Stimulated activated CD8-positive, alpha-beta memory T cell treated with anti-CD3 and anti-CD28 coated beads, Interleukin-15, amount 100 ng/mL, for 48 hours (primary cell): ENCODE measurements at places on chromosomes 3 and 15.

DNA sequence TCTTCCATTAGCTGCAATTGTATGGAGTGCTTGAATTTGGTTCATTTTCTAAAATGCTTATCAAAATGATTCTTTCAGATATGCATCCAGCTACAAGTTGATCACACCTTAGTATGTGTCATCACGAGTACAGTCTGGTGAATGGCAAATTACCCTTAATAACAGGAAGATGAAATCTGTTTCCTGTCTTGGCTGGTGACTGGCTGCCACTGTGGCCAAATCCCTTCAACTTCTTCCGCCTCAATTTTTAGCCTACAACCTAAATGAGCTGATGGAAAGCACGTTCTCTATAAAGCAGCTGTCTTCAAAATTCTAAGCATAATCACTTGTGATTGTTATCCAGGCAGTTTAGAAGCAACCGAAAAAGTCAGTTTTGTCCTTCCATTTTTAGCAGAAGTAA is 387.1 kb upstream of the NECTIN3 start:
- no peak for DNase-seq

DNA sequence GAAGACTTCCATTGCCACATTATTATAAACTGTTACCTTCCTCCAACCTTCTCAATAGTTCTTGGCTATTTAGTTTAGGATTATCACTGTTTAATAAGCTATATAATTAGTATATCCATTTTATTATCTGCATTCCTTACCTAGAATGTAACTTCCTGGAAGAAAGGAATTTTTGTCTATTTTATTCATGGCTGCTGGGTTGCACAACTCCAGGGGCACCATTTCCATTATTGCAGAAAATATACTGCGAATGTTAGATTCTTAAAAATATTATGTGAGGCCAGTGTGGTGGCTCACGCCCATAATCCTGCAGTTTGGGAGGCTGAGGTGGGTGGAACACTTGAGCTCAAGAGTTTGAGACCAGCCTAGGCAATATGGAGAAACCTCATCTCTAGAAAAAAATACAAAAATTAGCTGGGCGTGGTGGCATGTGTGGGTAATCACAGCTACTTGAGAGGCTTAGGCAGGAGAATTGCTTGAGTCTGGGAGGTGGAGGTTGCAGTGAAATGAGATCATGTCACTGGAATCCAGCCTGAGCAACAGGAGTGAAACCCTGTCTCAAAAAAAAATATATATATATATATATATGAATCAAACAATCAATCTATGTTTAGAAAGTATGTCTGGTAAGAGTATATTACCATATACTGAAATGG is 19.9 kb downstream of the CLDN1 start:
- no peak for DNase-seq

DNA sequence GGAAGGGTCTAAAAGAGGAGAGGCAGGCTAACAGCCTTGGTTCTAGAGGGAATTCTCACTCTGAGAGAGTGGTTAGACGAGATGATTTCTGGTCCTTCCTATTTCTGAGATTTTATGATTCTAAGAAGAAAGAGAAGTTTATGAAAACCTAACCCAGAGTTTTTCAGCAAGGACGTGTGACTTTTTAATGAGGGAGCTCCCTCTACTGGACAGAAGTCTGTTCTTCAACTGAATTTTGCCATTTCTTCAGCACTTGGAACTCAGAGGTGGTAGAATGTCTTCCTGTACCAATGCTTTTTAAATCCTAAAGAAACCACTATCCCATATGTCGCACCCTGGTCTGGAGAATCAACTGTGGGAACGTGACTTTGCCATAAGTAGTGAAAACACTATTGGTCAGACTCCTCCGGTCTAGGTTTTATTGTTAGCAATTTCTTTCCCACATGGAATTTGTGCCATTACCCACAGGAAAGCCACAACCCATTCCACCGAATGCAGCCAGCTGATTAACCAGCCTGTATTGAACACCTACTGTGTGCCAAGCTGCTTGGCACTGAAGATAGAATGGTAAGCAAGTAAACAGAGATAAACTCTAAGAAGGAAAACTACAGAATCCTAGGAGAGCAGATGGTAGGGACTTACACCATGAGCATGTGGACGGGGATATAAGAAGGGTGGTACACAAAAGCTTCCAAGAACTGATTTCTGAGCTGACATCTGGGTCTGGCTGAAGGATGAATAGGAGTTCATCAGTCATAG is 199.5 kb upstream of the LMCD1 start:
- DNase-seq = no peak

- DNase-seq = no peak
Observed at GRCh38 chr3:163016251-163016650, 1519.6 kb downstream of the OTOL1 start.

GRCh38 chr15:78082106-78082742 is 4.7 kb upstream of the TBC1D2B start:
- no peak for DNase-seq

DNA sequence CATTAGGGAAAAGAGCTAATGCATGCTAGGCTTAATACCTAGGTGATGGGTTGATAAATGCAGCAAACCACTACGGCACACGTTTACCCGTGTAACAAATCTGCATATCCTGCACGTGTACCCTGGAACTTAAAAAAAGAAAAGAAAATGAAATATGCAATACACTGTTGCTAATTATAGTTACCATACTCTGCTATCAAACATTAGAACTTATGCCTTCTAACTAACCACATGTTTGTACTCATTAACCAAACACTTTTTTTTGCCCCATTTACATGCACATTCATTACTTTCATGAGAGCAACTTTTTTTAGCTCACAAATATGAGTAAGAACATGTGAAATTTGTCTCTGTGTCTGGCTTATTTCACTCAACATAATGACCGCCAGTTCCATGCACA is 253.1 kb downstream of the CGGBP1 start:
- no peak for DNase-seq

GRCh38 chr15:65132878-65133547 is 595 bp downstream of the PDCD7 start:
- peak; percentile 5 for DNase-seq

GRCh38 chr15:70156671-70157271 is 59.1 kb upstream of the TLE3 start:
- no peak for DNase-seq

GRCh38 chr15:63502843-63503738 is 1.3 kb upstream of the USP3 start:
- DNase-seq = peak; percentile 75

- DNase-seq = no peak
Observed at GRCh38 chr15:43329217-43329959, 985 bp downstream of the LCMT2 start.

- no peak for DNase-seq
Observed at GRCh38 chr3:184380627-184381260, 890 bp downstream of the CHRD start.

- no peak for DNase-seq
Observed at GRCh38 chr3:59153648-59154047, 103.8 kb upstream of the CFAP20DC start.

- DNase-seq = no peak
Observed at GRCh38 chr3:133487204-133487603, 86.3 kb upstream of the CDV3 start.

- no peak for DNase-seq
Observed at GRCh38 chr15:32866454-32867312, 148.9 kb downstream of the GREM1 start.

DNA sequence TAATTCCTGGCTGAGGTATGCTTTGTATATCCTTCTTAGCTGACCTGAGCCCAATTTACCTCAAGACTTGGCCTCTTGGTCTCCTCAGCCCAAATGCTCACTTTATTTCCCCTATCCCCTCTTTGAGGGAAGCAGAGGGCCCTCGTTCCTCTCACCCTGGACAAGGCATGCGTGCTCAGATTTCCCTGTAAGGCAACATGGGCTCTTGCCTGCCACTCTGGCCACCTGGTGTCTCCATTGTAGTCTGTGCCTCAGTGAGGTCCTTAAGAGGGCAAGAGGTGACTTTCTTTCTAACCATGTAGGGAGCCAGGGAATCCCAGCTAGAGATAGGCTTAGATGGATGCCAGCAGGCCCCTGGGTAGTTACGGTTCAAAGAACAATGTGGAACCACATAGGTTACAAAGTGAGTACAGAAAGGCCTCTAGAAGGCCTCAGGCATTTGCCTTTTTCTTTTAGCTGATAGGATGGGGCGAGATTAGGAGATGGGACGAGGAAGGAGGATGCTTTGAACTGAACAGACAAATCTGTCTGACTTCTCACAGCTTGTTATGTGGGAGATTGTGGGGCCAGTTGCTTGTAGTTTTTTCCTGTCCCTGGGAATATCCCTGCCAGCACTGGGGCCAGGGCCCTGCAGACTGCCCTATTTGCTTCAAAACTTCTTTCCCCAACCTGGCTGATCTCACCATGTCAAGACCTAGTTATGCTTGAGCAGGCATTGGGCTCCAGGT is 1.1 kb upstream of the INTS14 start:
- DNase-seq = no peak

DNA sequence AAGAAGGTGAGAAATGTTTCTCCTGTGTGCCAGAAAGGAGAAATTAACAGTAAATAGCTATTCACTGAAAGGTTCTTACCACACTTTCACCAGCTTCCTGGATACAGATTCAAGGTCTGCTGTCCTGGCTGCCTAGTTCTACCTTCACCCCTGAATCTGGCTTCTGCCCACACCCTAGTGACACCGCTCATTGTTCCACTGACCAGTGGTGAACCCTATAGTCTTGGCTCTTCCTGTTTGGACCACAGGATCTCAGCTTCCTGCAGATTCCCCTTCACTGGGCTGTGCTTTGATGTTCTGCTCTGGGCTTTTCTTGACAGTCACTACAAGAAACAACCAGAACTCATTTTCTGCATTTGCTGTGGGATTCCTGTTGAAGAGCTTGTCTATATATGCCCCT is 250.0 kb downstream of the XXYLT1 start:
- no peak for DNase-seq

- DNase-seq = no peak
Observed at GRCh38 chr3:136658946-136659682, 93.1 kb downstream of the STAG1 start.

GRCh38 chr3:31041161-31041978 is 146.9 kb upstream of the GADL1 start:
- no peak for DNase-seq

GRCh38 chr3:101996832-101997231 is 147.5 kb downstream of the NFKBIZ start:
- DNase-seq = no peak

DNA sequence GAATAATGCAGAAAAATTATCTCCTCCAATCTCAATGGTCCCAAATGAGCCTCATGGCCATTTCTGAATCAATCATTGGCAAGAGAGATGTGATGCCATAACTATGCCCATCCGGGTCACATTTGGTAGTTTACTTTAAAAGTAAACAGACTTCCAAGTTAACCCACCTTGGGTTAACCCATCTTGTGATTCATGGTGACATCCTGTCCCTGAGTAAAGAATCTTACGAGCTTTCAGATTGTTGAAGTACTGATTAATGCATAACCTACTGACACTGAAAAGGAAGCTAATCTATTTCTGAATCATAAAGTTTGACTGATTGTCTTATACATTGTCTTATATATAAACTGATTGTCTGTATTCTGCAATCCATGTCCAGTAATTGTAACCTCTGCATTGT is 467.2 kb upstream of the AGTR1 start:
- no peak for DNase-seq

DNA sequence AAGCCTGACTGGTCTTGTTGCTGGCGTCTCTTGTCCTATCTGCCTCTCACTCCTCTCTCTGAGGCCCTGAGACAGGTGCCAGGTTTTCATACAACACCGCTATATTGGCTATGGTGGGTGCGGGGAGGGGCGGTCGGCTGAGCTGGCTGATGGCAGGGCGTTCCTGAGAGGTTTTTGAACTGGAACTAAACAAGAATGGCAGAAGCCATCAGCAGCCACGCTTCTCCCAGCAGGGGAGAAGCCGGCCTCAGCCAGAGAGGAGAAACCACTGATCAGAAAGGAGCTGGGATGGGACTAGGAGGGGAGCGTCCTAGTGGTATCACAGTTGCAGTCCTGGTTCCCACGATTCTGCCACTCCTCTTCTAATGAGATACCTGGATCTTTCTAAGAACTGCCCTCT is 89.9 kb upstream of the PRR23E start:
- DNase-seq = no peak
